ENCODE measurements at places on chromosomes 6 and 20.

- DNase-seq, result no peak
Observed at GRCh38 chr6:20210158-20210557, 2.1 kb downstream of the MBOAT1 start.

- peak; percentile 63 for DNase-seq
Observed at GRCh38 chr6:101779051-101779844, 385.7 kb downstream of the GRIK2 start.

- DNase-seq, result no peak
Observed at GRCh38 chr20:46359233-46359751, 47.1 kb downstream of the ELMO2 start.

DNA sequence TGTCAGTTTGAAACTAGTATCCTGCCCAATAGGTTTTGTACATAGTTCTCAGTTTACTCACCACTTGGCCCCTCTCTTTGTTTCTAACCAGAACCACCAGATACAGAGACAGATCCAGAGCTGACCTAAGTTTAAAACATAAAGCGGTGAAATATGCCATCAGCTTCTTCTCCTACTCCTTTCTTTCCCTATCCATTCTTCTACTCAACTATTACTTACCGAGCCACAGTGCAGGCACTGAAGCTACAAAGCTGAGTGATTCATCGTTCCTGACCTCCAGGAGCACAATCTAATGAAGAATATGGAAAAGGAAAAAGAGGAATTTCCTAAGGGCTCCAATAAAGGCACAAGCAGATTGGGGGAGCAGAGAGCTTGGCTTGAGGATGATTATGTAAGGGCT, 286.0 kb downstream of the FOXC1 start:
- peak; percentile 54 for DNase-seq

DNA sequence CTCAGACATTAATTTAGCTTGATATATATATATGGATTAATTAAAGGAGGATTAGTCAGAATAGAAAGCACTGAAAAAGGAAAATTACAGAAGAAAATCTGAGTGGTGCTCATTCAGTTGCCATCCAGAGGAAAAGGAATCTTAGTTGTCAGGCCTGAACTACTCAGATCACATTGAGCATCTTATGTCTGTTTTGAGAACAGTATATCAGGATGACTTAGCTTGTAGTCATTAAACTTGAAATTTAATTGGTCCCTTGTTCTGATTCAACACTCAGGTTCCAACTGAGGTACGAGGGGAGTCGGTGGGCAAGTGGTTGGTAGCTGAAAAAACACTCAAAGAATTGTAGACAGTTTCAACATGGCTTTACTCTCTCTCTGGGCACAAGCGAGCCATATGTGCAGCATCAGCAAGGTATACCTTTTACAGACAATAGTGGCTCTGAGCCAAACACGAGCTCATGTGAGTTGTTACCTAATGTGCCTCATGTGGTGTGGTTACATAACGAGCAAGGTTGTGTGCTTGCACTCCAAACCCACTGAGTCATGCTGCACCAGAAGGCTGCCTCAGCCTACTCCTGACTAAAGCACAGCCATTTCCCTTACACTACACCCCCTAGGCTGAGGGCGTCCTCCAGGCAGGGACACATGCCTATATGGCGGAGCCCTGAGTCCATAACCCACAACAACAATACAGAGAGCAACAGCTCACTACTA, 73.0 kb upstream of the HMGN3 start:
- DNase-seq, result peak; percentile 25

DNA sequence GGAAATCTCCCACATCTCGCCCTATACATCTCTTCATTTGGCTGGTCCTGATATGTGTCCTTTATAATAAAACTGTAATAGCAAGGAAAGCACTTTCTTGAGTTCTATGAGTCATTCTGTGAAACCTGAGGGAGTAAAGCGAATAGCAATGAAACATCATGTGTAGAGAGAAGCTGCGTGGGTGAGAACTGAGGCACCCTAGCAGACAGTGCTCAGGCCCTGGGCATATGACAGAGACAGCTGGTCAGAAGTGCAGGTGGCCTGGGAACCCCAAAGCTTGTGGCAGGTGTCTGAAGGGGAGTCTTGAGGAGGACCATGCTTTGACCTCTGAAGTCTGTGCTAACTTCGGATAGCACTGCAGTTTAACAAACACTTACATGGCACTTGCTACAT, 1.3 kb upstream of the BLOC1S5 start:
- no peak for DNase-seq

- peak; percentile 95 for DNase-seq
Observed at GRCh38 chr6:27873021-27873940, 38.9 kb downstream of the OR2B2 start.

GRCh38 chr6:166308033-166308768, at the start of gene PRR18:
PRR18 (minus strand) TSS chr6:166308392; CDS start chr6:166308142, 250 bp downstream.
- DNase-seq, result no peak

GRCh38 chr6:122200440-122200839, 199.0 kb upstream of the HSF2 start:
- no peak for DNase-seq

- DNase-seq, result peak; percentile 76
Observed at GRCh38 chr6:134447883-134448387, 130.0 kb upstream of the SGK1 start.

GRCh38 chr6:155248008-155249001, 15.5 kb upstream of the CLDN20 start:
- DNase-seq, result peak; percentile 78

Measured in M059J (cell line).